Stimulated activated CD8-positive, alpha-beta memory T cell treated with anti-CD3 and anti-CD28 coated beads, Interleukin-12 subunit alpha, Interleukin-12 subunit beta, amount 100 ng/mL, for 1 hour (primary cell): ENCODE measurements at places on chromosomes 5 and 9.

DNA sequence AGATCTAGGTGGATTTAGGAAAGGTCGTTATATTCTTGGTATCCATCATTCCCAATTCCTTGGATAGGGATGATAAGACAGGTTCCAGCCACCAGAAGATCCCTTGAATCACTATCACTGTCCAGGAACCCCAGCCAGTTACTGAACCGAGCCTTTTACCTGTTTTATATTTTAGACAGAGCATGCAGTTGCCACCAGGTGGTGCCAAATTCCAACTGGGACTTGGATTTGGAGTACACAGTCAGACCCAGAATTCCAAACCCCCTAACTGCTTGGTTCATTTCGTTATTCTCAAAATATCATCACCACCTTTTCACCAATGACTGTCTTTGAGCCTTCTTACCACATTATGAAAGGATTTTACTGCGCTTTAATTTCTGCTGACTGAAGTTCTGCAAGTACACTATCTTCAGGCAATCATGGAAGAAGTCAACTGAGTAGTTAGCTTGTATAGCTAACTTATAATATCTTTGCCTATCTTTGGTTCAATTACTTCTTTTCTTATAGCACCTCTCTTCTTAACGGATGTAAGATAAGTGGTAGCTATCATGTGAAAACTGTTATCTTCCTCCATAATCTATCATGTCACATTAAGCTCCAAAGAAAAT is 191.8 kb downstream of the PRR16 start:
- no peak for DNase-seq

- DNase-seq = no peak
Observed at GRCh38 chr9:34400275-34400674, 23.6 kb upstream of the MYORG start.

- DNase-seq = no peak
Observed at GRCh38 chr5:73131711-73132425, 11.5 kb downstream of the TMEM171 start.

GRCh38 chr5:113531481-113532159 is 18.1 kb downstream of the YTHDC2 start:
- no peak for DNase-seq

DNA sequence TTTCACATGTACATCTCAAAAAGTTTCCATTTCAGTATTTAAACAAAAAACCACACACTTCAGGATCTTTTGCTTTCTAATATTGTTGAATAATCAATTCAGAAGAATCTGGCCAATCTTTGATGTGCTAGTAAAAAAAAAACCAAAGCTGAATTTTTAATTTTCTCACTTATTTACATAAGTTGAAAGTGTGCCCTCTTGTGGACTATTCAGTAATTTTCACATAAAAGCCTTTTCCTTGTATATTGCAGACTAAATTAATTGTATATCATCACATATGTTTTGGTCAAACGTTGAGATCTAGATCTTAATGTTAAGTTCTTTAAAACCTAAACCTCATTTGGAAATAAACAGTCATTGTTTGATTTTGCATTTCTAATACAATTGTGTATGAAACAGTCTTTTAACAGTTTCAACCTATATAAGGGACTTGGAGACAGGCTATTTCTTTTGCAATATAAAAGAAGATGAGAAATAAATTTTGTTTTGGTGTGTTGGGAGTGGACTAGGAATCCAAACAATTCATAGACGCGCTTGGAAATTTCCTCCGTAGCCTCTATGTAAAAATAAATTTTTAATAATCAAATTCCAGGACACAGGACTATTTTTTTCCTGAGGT is 68.1 kb downstream of the NIPBL start:
- no peak for DNase-seq

DNA sequence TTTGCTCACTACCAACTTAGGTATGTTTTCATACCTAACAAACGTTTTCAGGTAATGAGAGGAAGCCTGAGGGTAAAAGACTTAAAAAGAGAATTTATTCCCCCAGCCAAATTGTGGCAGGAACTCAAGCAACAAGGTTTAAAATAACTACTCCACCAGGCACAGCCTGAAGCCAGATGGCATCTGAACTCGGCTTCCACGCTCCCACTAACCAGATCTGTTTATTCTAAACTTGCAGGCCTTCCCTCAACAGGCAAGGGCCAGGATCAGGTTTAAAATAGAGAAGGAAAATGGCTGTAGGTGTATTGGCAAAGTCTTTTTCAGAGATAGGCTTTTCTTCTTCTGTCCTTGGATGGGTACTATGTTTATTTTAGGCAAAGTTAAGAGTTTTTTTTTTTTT is 89.4 kb downstream of the OTULIN start:
- no peak for DNase-seq
